ENCODE measurements at places on chromosomes 5 and 9.

- no peak for ATAC-seq
These were observed 68.8 kb upstream of the DAB2IP start for GRCh38 chr9:121582641-121583040.

DNA sequence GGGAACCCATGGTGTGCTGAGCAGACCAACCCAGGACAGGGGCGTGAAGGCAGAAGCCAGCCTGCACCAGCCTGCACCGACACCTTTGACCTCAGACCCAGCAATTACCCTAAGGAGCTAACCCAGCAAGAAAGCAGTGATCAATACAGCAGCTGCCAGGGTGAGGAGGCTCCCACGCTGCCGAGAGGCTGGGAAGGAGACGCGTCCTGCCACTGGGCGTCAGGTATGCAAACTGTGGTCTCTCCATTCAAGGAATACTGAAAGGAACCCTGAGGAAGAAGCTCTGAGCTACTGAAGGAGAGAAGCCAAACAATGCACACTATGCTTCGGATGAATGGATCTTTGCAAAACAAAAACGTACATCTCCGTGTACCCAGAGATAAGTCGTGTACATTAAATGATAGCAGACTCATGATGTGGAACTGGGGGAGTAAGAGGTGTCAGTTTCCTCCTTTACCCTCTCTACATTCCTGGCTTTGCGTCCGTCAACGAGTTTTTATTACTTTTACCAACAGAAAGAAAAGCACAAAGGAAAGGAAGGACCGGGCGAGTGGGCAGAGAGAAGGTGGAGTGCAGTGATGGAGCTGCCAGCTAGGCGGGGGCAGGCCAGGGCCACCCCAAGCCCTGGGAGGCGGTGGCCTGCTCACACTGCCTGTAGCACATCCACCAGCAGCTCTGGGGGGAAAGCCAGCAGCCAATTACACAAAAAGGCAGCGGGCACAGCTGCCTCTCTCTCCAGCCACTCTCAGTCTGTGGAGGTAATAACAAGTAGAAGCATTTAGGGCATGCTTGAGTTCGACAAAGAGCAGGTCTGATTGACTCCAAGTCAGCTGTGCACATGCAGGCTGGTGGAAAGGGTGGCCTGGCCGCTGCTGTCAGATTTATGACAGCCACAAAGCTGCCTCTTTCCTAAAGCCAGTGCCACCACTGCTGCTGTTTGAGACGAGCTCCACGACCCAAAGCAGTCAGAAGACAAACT lies 29.3 kb downstream of the RASGEF1C start:
- ATAC-seq = no peak

GRCh38 chr5:177363565-177363964 lies 5.8 kb downstream of the RGS14 start:
- ATAC-seq = no peak

GRCh38 chr5:158943057-158943456 lies 156.7 kb downstream of the EBF1 start:
- ATAC-seq = peak; percentile 81

DNA sequence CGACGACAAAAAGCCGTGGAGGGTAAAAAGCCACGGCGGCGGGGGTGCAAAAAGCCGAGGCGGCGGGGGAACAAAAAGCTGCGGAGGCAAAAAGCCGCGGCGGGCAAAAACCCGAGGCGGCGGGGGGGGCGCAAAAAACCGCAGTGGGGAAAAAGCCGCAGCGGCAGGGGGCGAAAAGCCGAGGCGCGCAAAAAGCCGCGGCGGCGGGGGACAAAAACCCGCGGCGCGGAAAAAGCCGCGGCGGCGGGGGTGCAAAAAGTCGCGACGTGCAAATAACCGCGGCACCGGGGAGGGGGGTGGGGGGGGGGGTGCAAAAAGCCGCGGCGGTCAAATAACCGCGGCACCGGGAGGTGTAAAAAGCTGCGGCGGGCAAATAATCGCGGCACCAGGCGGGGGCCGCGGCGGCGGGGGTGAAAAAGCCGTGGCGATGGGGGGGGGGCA lies 511.5 kb downstream of the FOXD4L5 start:
- ATAC-seq = no peak

DNA sequence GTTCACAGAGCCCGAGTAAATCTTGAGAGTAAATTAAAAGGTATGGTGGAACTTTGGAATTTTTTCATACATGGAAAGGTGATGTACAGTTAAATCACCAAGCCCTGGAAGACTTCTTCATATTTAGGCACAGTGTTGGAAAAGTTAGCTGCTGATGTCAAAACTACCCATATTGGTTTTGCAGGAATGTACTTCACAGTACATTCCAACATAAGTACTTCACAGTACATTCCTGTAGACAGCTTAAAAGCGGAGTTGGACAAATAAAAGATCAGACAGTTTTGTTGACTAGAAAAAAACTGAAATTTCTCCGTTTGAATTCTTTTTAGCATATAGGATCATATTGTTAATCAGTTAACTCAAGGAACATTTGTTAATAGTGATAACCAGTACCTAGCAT lies 1.8 kb downstream of the RANBP17 start:
- ATAC-seq = no peak

DNA sequence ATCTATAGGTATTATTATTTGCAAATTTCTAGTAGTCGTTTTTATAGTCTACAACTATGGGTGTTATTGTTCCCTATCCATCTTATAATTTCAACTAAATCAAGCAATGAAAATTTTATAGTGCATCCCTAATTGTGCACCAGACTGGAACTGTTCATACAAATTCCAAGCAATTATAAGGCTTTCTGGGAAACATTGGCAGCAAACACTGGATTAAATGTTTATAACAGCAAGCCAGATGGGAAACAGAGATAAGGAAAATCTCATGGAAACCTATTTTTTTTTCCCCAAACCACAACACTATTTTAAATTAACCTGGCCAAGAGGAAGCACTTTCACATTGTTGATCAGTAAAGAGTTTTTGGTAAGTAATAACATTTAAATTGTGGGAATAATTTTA lies 524.3 kb downstream of the RASEF start:
- no peak for ATAC-seq

- no peak for ATAC-seq
These were observed 121.3 kb downstream of the DAB2IP start for GRCh38 chr9:121772600-121773285.

DNA sequence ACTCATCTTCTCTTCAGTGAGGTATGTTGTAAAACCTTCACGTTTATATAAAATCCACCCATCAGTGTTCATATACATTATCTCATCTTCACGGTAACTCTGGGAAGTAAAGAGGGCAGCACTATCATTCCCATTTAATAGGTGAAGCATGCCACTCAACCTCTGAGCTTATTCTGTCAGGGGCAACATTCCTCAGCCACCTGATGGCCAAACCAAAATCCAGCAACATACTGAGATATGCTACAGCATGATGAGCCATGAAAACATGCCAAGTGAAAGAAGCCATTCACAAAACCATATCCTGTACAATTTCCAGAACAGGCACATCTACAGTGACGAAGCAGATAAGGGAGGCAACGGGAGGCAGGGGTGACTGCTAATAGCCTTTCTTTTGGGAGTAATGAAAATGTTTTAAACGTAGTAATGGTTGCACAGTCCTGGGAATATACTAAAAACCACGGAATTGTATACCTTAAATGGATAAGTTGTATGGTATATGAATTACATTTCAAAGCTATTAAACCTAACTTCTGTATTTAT lies 167.4 kb downstream of the TSSK1B start:
- ATAC-seq = no peak

DNA sequence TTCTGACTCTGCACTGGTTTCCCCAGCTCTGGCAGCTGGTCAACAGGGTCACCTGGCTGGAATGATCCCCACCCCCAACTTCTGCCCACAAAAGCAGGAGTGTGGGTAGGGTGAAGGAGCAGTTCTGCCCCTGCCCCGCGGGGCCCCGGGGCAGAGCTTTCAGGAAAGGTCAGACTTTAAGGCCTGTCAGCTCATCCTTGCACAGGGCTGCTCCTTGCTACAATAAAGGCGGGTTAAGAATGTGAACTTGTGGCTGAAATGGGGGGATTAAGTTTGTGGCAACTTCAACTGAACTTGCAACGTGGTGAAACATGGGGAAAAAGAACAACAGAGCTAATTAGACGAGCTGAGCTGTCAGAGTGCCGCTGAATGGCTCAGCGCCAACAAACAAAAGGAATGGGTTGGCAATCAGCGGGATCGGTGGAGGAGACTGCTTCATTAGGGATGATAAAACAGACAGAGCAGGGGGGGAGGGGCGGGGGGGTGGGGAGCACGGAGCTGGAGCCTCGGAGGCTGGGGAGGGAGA lies 50.8 kb downstream of the CRB2 start:
- no peak for ATAC-seq

DNA sequence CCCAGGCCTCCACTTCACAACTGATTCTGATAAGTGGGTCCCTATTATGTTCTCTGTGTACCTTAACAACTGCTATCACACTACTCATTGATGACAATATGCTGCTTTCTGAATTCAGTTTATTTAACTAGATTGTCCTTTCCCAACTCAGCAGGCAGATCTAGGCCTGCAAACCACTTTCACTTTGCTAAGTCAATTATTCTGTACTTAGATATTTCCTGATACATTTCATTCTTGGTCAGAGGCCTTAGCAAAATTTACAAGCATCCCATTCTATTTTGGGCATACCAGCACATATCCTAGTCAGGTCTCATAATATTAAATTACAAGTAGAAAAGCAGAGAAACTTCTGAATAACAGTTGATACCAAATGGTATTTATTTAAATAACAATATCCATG lies 235.7 kb upstream of the HAPLN1 start:
- ATAC-seq = no peak

DNA sequence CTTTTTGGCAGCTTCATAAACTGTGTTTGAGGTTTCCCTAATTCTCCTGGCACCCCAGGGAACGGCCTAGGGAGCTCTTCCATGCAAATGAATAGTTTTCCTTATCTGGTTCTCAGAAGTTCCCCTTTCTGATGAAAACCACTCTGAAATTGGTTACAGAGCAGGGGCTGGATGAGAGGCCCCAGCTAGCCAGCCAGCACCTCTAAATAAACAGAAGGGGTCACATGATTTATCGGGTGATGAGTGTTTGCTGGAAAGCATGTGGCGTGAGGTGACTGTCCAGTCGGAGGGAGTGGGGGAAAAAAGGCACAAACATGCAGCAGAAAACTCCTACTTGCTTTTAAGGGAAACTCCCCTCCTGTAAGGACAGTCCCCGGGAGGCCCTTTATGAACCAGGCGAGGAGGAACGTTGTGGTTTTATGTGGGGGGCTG lies 261.2 kb upstream of the ANKRD55 start:
- peak; percentile 25 for ATAC-seq

DNA sequence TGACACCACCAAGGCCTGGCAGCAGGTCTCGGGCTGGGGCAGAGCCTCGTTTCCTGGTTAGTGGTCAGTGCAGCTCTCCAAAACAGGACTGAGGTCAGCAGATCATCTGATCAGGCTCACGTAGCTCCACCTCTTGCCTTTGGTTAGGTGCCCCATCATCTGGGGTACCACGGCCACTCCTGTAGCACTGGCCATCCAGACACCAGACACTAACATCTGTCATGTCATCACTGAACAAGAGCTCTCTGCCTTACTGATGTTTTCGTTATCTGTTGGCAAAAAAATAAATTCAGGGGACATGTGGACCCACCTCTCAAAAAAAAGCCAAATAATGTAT lies 29.9 kb upstream of the MED10 start:
- ATAC-seq = no peak

- peak; percentile 46 for ATAC-seq
These were observed 36.4 kb downstream of the JADE2 start for GRCh38 chr5:134561871-134562296.

- ATAC-seq = no peak
These were observed 6.6 kb downstream of the FBXW11 start for GRCh38 chr5:171999877-172000276.

- no peak for ATAC-seq
These were observed 448.6 kb downstream of the PLK2 start for GRCh38 chr5:58011301-58011700.

GRCh38 chr5:101995585-101995984 lies 300.5 kb downstream of the SLCO4C1 start:
- ATAC-seq = no peak

- no peak for ATAC-seq
These were observed 2038.7 kb downstream of the EFNA5 start for GRCh38 chr5:105632043-105632442.

GRCh38 chr5:146647656-146648199 lies 131.7 kb upstream of the GPR151 start:
- no peak for ATAC-seq
